ENCODE measurements at places on chromosomes 5 and 9.
A peak's percentile ranks its signal among the peaks of the same experiment; 100 is the strongest.

DNA sequence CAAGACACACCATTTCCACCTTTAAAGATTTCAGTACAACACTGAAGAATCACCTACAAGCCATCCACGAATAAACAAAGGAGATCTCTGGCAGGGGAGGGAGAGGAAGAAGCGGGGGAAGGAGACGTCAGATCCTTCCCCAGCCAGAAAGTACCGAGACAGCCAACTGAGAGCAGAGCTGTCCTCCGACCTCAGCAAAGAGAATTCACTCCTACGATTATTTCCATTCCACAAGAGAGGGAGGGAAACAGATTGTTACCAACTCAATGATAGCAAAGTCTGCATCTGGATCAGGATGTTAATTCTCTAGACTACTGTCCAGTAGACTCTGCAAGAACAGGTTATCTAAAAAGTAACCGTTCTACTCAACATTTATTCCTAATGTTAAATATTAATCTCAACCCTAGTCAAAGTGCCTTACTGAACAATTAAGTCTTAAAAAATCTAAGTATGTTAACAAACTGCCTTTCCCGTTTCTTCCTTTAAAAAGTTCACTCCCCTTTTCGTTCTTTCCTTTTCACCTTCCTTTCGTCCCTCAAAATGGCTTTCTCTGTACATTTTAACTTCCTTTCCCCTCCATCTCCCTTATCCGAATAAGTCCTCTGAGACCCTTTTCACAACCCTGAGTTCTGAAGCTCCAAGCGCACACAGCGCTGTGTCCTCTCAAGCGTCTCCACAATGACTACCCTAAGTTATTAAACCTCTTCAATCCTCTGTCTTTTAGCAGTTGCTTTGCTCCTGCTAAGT lies 1.4 kb downstream of the CHD1 start:
- DNase-seq: peak; percentile 19

DNA sequence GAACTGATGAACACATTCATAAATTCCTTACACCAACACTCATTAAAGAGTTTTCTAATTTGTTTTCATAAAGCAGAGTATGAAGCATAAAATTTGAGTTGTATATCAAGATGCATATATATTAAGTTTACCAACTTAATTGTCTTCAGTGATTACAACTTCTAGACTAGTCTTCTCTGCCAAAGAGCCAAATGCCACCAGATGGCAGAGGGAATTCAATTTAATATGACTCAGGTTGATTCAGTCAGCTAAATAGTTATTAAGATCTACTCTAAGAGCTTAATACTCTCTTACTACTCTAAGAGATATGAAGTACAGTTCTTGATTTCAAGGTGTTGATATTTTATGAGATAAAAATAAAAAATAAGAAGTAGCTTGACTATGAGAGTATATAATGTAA lies 53.4 kb downstream of the CDH10 start:
- DNase-seq: no peak

GRCh38 chr9:27447031-27447683 lies 76.9 kb upstream of the IFNK start:
- DNase-seq: no peak

- no peak for DNase-seq
Measured at GRCh38 chr5:72288924-72289323, 31.1 kb downstream of the MRPS27 start.

DNA sequence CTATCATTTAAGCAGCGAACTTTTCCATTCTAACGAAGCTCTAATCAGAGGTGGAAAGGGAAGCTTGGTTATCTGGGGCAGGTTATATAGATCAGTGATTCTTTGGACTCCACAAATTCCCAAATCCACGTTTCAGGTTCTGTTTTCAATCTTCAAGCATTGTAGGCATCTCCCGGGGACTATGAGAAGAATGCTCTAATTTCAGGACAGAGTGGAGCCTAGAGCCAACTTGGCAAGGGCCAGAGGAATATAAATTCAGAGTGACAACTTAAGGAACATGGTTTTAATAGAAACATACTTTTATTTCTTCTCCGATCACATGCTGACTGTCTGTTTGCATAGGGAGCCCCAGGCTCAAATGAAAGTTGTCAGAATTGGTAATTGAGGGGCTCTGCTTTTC lies 514.0 kb upstream of the KLF4 start:
- DNase-seq: no peak

GRCh38 chr5:145407300-145408047 lies 427.7 kb downstream of the PRELID2 start:
- no peak for DNase-seq

DNA sequence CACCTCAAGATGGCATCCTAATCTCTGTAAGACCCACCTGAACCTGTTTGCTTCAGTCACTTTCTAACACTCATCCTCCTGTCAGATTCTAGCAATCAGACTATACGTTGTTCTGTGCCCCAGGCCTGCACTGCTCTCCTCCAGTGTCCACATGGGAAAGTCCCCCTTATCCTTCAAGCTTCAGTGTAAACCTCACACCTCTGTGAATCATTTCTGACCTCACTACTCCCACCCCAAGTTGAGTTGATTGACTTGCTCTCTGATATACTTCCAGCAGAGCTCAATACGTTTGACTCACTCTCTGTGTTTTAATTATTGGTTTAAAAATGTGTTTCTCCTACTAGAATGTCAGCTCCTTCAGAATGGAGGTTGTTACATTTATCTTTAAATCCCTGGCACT lies 240.2 kb downstream of the FBXL17 start:
- no peak for DNase-seq

DNA sequence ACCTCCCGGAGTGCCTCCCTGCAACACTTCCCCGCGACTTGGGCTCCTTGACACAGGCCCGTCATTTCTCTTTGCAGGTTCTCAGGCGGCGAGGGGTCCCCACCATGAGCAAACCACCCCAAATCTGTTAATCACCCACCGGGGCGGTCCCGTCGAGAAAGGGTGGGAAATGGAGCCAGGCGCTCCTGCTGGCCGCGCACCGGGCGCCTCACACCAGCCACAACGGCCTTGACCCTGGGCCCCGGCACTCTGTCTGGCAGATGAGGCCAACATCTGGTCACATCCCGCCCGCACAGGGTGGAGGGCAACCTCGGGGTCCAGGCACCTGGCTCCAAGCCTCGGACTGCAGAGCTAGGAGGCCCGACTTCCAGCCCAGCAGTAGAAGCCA lies 776 bp upstream of the TERT start:
- no peak for DNase-seq

DNA sequence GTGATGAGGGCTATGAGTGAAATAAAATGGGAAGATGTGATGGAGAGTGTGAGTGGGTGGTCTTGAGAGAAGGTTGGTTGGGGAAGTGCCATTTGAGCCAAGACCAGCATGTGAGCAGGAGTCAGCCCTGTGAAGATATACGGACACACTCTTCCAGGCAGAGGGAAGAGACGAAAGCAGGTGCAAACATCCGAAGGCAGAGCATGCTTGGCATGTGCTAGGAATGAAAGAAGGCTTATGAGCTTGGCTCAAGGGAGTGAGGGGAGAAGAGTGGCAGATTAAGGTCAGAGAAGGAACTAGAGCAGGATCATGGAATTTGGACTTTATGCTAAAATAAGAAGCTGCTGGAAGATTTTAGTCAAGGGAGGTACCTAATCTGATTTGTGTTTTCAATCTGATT lies 23.6 kb upstream of the CCDC112 start:
- no peak for DNase-seq

DNA sequence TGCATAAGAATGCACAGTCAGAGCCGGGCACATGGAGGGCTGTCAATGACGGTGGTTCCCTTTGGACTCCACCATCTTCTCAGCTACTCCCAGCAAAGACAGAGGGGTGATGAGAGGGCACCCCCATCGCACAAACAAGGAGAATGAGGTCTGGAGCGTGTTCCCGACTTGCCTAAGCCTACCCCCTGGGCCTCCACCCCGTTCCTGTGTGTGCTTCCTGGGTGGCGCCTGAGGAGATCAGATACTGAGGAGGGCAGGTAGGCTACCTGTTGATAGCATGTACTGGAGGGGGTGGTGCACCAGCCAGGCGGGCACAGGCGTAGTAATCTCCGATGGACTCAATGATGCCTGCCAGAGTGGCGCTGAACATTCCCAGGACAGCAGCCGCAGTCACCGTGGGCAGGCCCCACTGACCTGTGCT lies 4.1 kb downstream of the SLC23A1 start:
- DNase-seq: no peak

DNA sequence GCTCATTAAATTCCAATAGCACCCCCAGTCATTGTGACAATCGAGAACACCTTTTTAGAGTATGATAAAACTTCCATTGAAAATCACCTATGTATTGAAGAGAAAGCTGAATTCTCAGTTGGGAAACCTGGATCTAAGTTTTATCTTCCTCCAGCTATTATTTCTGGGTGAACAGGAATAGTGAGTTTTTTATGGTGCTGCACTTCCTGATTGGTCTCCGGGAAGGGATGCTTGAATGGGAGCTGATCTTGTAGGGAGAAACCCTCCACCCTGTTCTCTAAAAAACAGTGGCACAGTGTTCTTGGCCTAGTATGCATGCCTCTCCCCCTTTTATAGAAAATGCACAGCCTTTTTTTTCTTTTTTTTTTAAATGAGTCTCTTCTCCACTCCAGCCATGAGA lies 112.2 kb downstream of the ACTBL2 start:
- DNase-seq: no peak

DNA sequence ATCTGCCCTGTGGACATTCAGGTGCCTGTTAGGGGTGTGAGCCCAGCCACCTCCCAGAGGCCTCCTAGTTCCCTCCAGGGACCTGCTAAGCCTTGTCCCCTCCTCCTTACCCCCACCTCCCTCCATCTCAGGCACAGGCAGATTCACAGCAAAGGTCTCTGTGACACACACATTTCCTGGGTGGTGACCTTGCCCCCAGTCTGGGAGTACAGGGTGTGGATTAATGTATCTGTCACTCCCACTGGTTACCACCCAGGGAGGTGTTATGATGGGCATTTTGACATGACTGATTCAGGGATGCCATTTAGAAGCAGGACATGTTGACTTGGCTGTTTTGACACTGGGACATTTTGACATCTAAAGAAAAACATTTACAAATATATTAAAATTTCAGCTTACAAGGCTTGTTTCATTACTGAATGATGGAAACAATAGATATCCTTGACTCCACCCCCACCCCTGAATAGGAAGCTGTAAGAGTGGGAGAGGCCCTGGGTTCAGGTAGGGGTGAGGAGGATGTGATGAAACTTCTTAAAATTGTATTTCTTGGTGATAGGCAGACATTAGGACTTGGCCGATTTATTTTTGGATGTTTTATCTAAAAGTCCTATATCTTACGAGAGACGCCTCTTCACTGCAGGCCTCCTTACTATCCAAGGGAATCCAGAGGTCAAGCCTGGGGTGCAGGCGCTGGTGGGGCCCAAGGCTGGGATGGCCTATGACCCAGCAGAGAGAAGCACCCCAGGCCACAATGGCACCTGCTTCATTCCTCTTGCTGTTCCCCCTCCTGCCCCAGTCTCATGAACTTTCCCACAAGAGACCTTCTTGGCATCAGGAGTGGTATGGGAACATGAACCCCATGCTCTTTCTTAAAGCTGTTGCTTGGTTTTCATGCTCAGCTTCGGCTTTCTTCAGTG lies 101.9 kb downstream of the MACROH2A1 start:
- DNase-seq: no peak

DNA sequence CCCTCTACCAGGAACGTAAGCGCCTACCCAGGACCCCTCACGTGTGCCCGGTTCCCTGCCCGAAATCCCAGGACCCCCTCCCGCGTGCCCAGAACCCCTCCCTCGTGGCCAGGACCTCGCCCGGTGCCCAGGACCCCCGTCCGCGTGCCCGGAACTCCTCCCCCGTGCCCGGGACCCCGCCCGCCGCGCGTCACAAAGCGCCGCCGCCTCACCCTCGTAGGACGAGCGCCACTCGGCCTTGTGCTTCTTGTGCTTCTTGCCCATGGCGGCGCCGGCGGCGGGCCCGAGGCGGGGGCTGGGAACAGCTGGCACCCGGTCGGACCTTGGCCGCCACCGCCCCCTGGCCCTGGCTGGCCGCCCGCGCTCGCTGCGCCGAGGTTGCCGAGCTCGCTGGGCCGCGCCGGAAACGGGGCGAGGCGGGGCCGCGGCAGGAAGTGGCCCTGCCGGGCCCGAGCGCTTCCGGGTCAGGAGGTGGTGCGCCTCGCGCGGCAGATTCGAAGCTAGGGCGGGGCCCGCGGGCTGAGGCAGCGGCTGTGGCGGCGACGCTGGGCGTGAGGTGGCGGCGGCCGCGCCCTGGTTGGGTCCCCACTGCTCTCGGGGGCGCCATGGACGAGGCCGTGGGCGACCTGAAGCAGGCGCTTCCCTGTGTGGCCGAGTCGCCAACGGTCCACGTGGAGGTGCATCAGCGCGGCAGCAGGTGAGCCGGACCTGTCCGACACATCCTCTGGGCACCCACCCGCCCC lies at the start of the genes BRD9 and TRIP13:
TSS of gene BRD9 (minus strand) at position 408 of the 743 bp plus-strand sequence. CDS start at position 264, 144 bp downstream.
TSS of gene TRIP13 (plus strand) at position 491 of the 743 bp plus-strand sequence. CDS start at position 606, 115 bp downstream.
- DNase-seq: peak; percentile 34

- DNase-seq: no peak
Measured at GRCh38 chr9:18185196-18185595, 288.8 kb upstream of the ADAMTSL1 start.

GRCh38 chr5:103135461-103135860 lies 15.4 kb downstream of the PPIP5K2 start:
- DNase-seq: no peak

DNA sequence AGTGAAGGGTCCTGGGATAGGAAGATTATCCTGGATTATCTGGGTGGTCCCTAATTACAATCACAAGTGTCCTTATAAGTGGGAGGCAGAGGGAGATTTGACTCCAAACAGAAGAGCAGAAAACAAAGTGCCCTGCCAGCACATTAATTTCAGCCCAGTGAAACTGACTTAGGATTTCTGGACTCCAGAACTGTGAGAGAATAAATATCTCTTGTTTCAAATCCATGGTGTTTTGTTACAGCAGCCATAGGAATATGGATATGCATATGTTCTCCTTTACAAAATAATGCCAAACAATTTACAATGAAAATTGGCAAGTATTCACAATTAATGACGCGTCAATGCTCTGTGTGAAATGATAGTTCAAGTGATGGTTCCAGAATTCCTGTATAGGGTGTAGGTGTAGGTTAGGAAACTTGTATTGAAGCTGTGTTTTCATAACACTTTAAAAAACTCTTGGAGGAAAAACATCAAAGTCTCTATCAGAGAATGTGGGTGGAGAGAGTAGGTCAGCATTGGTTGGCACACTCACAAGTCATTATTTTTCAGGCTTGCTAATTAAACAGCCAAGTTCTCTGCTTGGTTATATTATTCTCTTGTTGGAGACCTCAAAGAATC lies 19.9 kb upstream of the PLPP1 start:
- DNase-seq: no peak

- no peak for DNase-seq
Measured at GRCh38 chr9:125815568-125815967, 68.4 kb downstream of the PBX3 start.

GRCh38 chr5:126096442-126097006 lies 326.7 kb upstream of the GRAMD2B start:
- DNase-seq: no peak

GRCh38 chr9:84542554-84542953 lies 127.0 kb upstream of the NTRK2 start:
- DNase-seq: no peak
